Activated T-cell treated with anti-CD3 and anti-CD28 coated beads, Interleukin-2, amount 50 U/mL, for 1 hour (primary cell): ENCODE measurements at places on chromosomes 6 and 20.

DNA sequence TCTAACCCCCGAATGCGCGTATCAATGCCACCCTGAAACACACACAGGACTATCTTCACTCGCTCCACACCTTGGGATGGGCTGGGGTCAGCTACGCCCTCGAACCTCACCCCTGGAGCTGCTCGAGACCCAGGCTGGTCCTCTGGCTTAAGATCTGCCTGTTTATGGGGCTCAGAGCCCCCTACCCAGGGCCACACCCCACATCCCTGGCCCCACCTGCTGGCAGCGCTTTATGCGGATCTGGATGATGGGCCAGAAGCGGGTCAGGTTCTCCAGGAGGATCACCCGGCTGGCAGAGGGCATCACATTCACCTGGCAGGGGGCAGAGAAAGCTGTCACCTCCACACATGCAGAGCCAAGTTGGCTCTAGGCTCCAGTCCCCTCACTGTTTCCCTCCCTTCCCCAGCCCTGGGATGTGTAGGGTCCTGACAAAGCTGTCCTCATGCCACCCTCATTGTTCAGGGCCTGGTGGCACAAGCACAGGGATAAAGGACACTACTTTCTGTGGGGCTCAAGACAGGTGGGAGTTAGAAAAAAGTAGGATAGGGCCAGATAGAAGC lies 8.2 kb downstream of the CUL7 start:
- DNase-seq: no peak

- DNase-seq: no peak
Measured at GRCh38 chr6:134934793-134935485, 15.0 kb downstream of the ALDH8A1 start.

- DNase-seq: no peak
Measured at GRCh38 chr20:13530146-13530545, 108.6 kb downstream of the TASP1 start.

- DNase-seq: no peak
Measured at GRCh38 chr20:1800777-1801176, 94.4 kb upstream of the SIRPA start.

- no peak for DNase-seq
Measured at GRCh38 chr6:1720620-1721322, 111.1 kb downstream of the FOXC1 start.

GRCh38 chr6:26323525-26324294 lies 41.3 kb upstream of the BTN3A2 start:
- DNase-seq: no peak

- no peak for DNase-seq
Measured at GRCh38 chr6:2157441-2158127, 87.8 kb downstream of the GMDS start.

GRCh38 chr6:169162752-169163407 lies 90.8 kb downstream of the THBS2 start:
- DNase-seq: no peak

DNA sequence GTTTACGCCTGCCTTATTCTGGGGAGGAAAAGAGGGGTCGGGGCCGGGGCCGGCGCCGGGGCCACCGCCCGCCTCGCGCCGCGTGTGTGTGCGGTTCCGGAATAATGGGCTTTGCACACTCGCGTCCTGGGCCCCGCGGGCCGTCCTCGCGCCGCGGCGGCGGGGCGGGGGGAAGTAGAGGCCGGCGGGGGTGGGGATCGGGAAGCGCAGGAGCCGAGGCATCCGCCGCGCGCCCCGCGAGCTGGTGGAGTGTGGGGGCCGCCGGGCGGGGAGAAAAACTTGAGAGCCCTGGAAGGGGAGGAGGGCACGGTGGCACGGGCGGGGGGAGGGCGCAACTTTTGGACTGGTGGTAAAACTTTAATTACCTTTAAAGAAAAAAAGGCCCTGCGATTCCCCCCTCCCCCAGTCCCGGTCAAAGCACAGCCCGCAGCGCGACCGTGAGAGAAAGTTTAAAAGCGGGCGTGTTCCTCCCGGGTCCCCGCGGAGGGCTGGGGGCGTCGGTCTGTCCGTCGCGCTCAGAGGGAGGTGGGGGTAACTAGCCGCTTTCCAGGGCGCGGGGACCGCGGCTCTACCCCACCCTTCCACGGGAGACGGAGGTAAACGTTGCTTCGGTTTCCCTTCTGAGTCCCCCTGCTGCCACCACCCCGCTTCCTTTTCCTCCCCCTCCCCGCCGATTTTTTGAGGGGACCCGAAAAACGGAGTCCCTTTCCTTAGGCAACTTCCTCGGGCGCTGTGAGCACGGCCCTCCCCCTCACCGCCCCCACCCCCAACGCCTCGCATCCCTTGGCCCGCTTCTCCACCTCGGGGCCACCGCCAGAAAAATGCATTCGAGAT lies 1.9 kb downstream of the L3MBTL3 start:
- DNase-seq: peak; percentile 60

GRCh38 chr6:9139746-9140145 lies 704.4 kb upstream of the SLC35B3 start:
- DNase-seq: no peak

- DNase-seq: peak; percentile 69
Measured at GRCh38 chr6:157822245-157823000, 623 bp upstream of the SNX9 start.

DNA sequence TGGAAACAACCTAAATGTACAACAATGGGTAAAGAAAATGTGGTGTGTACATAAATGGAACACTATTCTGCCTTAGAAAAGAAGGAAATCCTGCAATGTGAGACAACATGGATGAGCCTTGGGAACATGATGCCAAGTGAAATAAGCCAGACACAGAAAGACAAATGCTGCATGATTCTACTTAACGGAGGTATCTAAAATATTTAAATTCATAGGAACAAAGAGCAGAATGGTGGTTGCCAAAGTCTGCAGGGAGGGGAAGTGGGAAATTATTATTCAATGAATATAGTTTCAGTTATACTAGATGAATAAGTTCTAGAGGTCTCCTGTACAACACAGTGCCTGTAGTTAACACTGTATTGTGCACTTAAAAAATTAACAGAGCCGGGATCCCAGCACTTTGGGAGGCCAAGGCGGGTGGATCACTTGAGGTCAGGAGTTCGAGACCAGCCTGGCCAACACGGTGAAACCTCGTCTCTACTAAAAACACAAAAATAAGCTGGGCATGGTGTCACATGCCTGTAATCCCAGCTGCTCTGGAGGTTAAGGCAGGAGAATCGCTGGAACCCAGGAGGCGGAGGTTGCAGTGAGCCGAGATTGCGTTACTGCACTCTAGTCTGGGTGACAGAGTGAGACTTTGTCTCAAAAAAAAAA lies 71.4 kb upstream of the SNX9 start:
- DNase-seq: no peak

GRCh38 chr6:151436802-151437201 lies 15.1 kb downstream of the RMND1 start:
- no peak for DNase-seq

GRCh38 chr6:97465877-97466561 lies 183.0 kb upstream of the MMS22L start:
- no peak for DNase-seq

DNA sequence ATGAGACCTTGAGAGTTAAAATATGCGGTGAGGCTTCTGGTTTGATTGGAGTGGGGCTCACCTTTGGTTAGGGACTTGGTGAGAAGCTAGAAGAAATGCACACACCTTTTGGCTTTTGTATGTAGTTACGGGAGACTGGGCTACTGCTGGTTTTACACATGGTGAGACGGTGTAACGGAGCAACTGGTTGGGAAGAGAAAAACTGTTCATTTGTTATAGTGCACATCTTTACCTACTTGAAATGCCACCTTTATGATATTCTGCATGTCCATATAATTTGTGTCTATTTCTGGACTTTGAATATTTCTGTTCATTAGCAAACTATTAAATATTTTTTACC lies 31.6 kb downstream of the TIAM2 start:
- DNase-seq: no peak

GRCh38 chr20:46057856-46058598 lies 29.0 kb downstream of the SLC12A5 start:
- DNase-seq: peak; percentile 25

DNA sequence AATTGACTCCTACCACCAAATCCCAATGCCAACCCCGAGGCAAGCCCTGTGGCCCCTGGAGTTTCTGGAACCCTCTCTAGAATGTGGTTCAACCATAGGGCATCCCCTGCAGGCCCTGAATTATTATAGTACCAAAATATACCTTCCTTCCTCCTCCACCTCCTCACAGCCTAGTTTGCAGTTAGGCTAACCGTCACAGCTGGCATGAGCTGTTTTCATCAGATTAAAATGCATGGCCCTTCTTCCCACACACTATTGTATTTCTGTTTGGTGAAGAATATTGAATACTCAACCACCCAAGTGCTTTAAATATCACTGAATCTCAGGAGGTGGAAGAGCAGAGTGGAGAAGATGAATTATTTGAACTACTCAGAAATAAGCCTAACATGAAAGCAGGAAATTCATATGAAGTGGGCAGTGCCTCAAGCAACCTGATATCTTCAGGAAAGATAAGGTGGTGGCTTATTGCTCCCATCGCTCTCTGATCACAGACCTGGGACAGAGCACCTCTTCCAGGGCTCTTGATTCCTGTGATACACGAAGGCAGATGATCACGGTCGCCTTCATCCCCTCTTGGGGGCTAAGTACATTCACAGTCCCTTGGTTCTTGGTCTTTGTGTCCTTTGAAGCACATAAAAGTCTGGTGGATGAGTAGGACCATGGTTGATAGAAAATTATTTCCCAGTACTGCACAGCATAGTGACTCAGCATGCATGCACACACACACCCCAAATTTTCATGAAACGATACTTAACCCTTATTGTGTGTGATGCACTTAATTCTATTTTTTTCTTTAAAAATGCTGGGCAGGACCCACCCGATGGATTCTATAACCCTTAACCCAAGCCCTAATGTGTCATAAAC lies 90.9 kb downstream of the PSMG4 start:
- DNase-seq: no peak

DNA sequence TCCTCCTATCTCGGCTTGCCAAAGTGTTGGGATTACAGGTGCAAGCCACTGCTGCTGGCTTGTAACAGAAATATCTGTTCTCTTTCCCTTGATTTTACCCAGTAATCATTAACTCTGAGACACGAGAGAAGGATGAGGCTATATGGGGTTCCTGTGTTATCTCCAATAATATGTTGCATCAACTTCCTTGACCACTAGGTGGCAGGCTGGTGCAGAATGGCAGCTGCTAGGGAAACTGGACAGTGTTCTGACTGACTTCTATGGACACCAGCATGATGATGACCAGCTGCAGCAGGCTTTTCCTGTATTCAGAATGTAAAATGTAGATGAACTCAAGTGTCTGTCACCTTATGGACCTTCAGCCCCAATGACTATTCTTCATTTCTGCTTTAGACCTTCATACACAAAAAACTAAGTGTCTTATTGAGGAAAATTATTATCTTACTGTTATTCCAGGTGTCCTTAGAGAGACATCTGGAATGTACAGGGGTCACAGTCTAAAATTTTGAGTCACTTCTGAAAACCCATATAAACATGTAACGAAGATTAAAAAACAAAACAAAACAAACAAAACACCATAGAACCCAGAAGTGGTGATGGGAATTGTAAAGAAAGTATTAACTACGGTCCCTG lies 20.4 kb upstream of the CD109 start:
- peak; percentile 54 for DNase-seq

- DNase-seq: no peak
Measured at GRCh38 chr6:129679275-129679674, 30.7 kb downstream of the ARHGAP18 start.

- DNase-seq: no peak
Measured at GRCh38 chr20:53738945-53739798, 145.5 kb upstream of the ZNF217 start.

DNA sequence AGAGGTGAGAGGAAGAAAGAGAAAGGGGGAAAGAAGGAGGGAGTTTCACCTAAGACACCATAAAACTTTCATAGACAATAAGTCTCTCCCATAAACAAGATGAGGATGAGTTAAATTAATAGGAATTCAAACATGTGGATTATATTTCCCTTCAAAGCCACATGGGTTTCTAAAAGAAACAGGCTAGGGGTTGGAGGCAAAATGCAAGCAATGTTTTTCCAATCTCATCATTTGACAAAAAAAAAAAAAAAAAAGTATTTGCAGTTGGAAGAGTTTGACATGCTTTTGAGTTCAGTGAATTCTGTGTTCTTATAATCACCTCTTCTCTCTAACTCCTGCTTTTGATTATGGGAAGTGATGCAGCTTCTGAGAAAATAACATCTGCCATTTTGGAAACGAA lies 286.5 kb upstream of the PRND start:
- DNase-seq: no peak

GRCh38 chr20:56627122-56628014 lies 1.7 kb upstream of the TFAP2C start:
- no peak for DNase-seq

- DNase-seq: no peak
Measured at GRCh38 chr6:168210239-168211105, 109.1 kb downstream of the DACT2 start.

DNA sequence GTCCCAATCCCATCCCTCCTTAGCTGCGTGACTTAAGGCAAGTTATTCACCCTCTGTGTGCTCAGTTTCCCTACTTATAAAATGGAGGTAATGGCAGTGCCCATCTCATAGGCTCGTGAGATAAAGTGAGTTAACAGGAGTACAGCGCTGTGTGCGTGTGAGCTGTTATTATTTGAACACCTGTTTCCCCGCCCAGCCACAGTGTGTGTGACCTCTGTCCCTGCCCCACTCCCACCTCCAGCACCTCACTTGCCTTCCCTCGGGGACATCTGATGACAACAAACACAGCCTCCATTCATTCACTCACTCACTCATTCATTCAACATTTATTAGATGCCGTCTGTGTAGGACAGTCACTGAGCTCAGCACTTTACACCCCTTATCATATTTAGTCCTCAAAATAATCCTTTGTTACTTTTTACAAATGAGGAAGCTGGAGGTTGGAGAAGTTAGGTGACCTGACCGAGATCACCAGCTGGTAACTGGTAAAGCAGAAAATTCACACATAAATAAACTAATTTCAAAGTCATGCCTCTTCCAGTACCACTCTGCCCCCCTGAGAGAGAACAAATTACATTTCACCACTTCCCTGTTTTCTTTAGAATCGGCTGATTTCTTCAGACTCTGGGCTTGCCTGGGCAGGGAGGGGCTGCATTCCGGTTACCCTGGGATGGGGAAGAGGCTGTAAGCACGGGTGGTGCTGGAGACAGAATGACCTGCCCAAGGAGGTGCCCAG lies 58.6 kb downstream of the CPNE5 start:
- no peak for DNase-seq
